NCI-H1417 (cell line): ENCODE measurements at places on chromosomes 3 and 15.

DNA sequence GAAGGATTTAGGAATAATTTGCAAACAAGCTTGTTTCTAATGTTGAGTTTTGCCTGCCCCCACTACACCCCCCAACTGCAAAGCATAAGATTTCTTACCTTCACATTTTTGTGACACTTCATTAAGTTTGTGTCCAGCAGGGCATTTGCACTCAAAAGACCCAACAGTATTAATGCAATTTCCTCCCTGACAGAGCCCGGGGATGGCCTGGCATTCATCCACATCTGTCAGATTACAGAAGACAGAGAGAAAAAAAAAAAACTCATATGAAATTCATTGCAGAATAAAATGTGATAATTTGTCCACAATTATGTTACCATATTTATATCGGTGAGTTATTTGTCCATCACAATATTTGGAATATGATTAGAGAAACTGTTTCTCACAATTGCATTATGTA, 111.5 kb downstream of the FBN1 start:
- no peak for DNase-seq

DNA sequence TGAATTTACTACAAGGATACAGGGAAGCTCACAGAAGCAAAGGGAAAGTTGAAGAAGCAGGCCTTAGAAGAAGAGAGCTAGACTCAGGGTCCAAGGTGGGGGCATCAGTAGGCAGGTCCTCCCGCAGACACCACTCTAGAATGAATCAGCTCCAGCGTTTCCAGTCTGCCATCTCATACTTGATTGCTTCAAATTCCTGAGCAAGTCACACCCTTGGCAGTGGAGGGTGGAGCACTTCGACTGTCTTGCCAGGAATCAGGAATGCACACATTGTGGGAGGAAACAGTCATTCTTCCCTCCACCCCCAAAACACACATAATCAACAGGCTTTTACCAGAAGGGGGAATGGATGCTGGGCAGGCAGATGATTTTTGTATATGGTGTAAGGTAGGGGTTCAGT, 78.5 kb downstream of the CHCHD6 start:
- DNase-seq, result no peak

GRCh38 chr3:42300013-42300412, 34.0 kb upstream of the CCK start:
- DNase-seq, result peak; percentile 41

GRCh38 chr3:170499562-170500156, 81.0 kb downstream of the CLDN11 start:
- no peak for DNase-seq

GRCh38 chr3:7489417-7489816, 628.5 kb downstream of the GRM7 start:
- DNase-seq, result no peak
